Activated CD4-positive, alpha-beta T cell treated with anti-CD3 and anti-CD28 coated beads for 36 hours (primary cell): ENCODE measurements at places on chromosomes 6 and 20.

GRCh38 chr6:33784787-33785186 is 4.1 kb downstream of the LEMD2 start:
- DNase-seq, result no peak

DNA sequence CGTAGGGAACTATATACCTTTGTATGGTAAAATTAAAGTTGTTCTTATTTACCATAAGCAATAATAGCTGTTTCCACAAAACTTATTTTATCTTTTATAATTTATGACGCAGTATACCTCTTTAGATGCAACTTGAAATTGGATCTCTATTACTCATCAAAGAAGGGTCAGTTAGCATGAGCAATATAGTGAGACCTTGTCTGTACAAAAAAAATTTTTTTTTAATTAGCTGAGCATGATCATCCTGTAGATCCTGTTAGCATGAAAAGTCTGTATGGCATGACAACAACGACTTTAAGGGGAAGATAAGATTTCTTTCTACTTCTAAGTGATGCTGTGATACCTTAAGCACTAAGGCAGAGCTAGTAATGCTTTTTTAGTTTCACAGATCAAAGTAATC is 5.9 kb downstream of the ALDH5A1 start:
- no peak for DNase-seq

GRCh38 chr6:47532981-47533585 is 55.5 kb downstream of the CD2AP start:
- no peak for DNase-seq

GRCh38 chr6:129494099-129494498 is 215.9 kb downstream of the ARHGAP18 start:
- no peak for DNase-seq

DNA sequence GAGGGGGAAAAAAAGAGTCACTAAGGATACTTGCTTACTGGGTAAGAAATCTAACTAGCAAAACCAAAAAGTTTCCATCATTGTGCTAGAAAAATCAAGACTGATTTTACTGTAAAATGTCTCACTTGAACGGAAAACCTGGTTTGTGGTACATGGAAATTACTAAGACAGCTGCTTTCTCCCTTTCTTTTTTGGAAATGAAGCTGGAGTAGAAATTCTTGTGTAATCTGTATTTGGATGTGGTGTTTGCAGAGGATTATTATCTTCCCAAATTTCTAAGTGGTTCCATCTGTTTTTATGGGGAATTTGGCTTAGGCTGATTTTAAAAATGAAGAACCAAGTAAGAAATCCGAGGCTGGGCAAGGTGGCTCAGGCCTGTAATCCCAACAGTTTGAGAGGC is 20.4 kb downstream of the EPB41L2 start:
- DNase-seq, result no peak
